ENCODE measurements at places on chromosomes 1 and 21.
A peak's percentile ranks its signal among the peaks of the same experiment; 100 is the strongest.

DNA sequence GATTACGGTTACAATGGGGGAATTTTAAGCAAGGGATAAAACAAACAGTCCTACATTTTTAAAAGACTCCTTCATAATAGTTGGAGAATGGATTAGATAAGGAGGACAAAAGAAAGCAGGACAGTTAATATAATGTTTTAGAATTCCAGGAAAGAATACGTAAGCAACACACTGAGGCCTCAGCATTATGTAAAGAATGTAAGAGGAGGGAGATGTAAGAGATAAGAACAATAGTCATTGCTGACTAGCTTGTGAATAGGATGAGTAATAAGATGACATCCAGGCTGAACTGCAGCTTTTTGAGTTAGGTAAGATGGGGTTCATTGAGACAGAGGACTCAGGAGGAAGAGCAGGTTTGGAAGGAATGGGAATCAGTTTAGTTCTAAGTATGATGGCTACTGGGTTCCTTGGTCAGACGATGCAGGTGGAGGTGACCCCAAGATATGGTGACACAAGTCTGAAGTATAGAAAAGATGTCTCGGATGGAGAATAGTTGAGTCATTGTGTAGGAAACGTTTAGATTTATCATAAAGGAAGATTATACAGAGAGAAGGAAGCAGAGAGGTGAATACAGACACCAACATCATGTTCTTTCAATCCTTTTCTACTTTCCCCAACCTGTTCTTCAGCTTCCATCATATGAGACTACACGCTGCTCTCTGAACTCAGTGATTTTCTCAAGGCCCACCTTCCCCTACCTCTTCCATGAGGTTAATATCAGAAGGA lies 372.8 kb downstream of the PTBP2 start:
- no peak for DNase-seq

DNA sequence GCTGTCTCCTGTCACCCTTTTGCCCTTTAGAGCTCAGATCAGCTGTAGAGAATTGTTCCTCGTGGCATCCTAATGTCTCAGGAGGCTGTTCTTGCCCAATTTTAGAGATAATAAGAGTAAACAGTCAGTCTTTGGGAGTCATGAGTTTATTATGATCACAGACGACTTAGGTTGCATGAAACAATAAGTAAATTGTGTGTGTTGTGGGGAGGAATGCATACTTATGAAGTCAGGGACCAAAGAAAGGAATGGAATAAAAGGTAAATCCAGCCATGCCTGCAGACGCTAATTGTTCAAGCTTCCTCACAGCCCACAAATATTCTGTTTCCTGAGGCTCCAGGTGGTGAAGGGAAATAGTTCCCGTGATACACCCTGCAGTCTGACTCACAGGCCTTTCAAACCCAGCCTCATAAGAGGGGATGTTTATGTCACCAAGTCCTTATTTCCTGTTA lies 897 bp downstream of the EPHX4 start:
- no peak for DNase-seq

DNA sequence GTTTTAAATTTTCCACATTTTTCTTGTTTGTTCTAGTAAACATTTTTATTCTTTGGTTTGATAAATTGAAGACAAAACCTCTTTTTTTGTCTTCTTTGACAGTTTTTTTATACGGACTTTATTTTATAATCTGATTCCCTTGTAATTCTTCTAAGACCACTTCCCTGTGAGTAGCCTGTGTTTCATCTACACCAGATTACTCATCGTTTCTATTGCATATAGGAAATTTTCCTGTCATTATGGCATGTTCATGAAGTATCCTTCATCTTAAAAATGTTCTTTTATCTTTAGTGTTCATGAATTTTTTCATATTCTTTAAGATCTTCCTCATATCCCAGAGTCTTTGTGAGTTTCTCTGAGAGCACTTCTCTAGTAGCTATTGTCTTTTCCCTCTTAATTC lies 109.8 kb downstream of the USP25 start:
- no peak for DNase-seq

DNA sequence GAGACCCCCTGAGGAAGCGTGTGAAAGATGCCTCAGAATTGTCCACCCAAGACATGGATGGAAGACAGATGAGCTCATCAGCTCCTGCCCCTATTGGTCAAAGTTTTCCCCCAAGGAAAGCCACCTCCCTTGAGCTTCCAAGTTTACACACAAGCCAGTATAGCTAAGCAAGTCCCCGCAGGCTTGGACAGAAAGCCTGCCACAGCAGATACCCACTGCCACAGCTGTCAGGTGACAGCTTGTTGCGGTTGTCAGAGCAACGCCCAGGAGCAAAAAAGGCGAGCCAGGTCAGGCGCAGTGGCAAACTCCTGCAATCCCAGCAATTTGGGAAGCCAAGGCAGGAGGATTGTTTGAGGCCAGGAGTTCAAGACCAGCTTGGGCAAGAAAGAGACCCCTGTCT lies 60.9 kb upstream of the IFNAR2 start:
- no peak for DNase-seq

DNA sequence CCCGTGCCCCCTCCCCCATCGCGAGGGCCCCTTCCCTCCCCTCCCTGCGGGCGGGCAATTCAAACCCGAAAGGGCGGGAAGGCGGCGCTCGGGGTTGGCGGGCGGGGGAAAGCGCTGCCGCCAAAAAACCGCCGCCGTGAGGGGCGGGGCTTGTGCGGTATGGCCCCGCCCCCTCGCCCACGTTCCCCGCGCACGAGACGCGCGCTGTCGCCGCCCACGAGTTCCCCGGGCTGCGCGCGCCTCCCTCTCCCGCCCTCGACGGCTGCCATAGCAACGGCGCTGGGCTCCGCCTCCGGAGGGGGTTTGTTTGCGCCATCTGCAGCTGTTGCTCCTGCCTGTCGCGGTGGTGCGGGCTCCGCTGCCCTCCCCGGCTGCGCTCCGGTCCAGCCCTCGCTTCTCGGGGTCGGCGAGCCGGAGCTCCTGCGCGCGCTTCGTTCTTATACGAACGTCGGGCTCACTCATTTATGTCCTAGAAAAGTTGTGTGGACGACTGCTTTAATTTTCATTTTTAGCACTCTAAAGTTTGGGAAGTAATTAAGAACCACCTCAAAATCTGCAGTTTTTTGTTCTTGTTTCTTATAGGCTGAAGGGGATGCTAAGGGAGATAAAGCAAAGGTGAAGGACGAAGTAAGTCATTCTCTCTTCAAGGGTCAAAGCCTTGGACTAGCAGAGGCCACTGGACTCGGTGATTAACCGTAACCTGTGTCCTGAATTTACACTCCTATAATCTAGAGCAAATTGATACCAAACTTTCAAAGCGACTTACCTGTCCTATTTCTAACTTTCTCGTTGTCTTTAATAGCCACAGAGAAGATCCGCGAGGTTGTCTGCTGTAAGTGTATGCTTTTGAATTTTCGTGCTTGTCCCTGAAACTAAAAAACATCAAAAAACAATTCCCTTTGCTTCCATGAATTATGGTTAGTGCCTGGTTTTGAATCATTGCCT lies 933 bp downstream of the HMGN2 start:
- DNase-seq: peak; percentile 95

Measured in activated CD8-positive, alpha-beta T cell treated with anti-CD3 and anti-CD28 coated beads, Interleukin-2, amount 10 ng/mL, durations not matched to agents 7 days and 5 days (primary cell).